Iris pigment epithelial cell (primary cell): ENCODE measurements at places on chromosomes 1 and 21.
A peak's percentile ranks its signal among the peaks of the same experiment; 100 is the strongest.

DNA sequence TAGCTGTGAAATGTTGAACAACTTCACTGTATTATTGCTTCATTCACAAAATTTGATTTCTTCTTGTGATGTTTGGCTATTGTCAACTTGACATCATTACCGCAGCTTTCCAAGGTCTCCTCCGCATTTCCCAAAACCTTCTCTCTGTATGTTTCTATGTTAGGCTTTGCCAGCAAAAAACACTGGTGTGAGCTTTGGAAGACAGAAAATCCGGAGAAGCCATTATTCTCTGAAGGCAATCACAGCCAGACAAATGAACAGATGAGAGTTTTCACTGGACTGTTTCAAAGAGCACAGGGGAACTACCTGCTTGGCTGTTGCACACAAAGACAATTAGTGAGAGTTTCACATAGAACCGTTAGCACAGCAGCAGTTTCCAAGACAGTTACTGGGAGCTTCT is 609.6 kb downstream of the BRINP3 start:
- DNase-seq = no peak

DNA sequence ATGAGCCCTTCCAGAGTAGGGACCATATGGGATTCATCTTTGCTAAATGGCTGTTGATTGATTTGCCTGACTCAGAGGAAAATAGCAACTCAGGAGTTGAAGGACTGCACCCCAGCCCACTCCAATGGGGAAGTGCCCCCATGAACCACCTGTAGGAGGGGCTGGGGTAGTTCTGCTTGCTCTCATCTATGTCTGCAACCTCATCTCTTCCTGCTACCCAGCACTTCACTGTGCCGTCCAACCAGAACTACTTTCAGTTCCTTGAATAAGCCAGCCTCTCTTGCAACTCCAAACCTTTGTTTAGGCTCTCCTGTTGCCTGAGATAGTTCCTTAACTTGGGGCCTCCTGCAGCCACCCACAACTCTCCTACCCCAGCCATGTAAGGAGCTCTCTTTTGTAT is 26.6 kb downstream of the BEND5 start:
- DNase-seq = no peak

GRCh38 chr1:58781541-58782177 is 2.2 kb downstream of the JUN start:
- peak; percentile 75 for DNase-seq

GRCh38 chr1:234647245-234647644 is 37.3 kb upstream of the IRF2BP2 start:
- DNase-seq = no peak

DNA sequence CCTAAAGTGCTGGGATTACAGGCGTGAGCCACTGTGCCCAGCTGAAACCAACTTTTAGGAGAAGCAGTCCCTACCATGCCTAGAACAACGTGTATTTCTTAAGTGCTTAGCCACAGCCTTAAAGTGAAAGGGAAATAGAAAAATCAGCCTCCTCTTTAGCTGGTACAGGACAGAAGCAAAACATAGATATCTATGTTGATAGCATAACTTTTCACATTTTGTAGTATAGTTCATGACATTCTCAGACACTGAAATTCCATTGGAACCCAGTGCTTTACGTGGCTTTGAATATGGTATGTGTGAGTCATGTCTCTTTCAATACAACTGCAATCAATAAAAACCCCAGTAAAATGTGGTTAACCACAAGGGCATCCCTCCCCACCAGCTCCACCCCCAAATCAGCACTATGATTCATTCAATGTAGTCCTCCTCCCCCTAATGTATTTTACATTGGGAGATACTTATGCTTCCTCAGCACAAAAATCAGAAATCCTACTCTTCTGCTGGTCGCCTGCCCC is 32.1 kb downstream of the TGFB2 start:
- peak; percentile 99 for DNase-seq

DNA sequence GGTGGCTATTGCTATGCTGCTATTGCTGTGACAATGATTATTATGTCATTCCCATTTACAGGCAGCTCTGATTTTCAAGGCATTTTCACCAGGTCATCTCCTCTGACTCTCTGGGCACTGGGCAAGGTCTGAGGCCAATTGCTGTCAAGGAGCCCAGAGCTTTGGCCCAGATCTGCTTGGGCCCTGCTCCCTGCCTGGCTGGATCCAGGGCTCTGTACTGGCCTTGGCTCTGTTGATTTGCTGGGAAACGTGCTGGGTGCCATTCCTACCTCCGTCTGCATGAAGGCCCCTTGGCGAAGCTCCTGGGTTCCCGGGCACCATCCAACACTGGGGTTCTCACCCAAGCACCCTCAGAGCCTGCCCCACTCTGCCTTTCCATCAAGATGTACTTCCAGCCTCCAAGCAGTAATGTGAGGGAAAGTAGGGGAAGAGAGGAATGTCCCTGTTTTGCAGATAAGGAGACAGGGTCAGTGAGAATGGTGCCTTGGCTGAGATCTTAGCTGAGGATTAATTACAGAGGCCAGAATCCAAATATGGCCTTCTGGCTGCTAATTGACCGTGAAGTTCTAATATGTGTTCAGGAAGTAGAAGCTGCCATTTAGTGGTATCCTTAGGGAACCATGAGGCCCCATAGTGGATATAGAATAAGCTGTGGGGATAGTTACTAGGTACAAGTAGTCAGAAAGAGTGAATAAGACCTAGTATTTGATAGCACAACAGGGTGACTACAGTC is 63.9 kb downstream of the HTR6 start:
- DNase-seq = no peak
